NCI-H510A treated with DMSO at 0.1 percent for 48 hours (cell line): ENCODE measurements at places on chromosomes 5 and 9.

GRCh38 chr9:112378328-112379176, 1.4 kb upstream of the HSDL2 start:
- DNase-seq, result peak; percentile 46

DNA sequence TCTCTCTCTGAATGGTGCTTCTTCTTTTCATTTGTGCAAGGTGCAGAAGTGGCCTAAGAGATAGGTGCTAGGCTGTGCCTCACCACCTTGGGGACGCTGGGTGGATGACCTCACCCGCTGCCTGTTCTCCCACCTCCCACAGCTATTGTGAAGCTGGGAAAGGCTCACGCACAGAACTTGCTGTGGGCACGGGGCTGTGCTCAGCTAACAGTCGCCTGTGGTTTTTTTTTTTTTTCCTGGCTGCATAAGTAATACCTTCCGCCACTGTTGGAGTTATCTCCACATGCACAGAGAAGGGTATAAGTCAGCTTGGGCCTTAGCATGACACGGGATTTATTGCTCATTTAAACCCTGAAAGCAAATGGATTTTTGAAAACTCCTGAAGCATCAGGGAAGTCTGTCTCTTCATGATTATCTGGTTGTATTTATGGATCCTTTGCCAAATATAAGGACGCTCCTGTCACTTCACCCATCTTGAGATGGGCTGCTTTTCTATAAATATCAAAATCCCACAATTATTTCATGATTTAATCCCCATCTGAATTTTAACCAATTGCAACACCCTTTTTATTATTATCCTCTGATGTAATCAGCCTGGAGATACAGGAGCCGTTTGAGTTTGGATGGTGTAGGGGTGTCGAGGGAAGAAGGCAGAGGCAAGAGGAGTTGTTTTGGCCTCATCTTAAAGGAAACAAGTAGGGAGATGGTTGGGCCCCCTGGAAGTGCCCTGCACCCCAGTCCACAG, 9.0 kb downstream of the DBH start:
- no peak for DNase-seq

DNA sequence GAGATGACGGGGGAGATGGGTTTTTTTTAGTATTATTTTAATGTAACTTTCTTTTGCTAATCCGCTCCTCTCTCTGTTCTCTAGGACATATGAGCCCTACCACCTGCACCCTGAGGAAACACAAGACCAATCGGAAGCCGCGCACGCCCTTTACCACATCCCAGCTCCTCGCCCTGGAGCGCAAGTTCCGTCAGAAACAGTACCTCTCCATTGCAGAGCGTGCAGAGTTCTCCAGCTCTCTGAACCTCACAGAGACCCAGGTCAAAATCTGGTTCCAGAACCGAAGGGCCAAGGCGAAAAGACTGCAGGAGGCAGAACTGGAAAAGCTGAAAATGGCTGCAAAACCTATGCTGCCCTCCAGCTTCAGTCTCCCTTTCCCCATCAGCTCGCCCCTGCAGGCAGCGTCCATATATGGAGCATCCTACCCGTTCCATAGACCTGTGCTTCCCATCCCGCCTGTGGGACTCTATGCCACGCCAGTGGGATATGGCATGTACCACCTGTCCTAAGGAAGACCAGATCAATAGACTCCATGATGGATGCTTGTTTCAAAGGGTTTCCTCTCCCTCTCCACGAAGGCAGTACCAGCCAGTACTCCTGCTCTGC, 4.8 kb downstream of the MSX2 start:
- no peak for DNase-seq

- no peak for DNase-seq
Observed at GRCh38 chr5:76836585-76836984, 13.2 kb upstream of the S100Z start.

- peak; percentile 71 for DNase-seq
Observed at GRCh38 chr9:76756268-76756640, 8.0 kb upstream of the PCA3 start.

- peak; percentile 51 for DNase-seq
Observed at GRCh38 chr5:134289509-134290113, 63.7 kb upstream of the PPP2CA start.

DNA sequence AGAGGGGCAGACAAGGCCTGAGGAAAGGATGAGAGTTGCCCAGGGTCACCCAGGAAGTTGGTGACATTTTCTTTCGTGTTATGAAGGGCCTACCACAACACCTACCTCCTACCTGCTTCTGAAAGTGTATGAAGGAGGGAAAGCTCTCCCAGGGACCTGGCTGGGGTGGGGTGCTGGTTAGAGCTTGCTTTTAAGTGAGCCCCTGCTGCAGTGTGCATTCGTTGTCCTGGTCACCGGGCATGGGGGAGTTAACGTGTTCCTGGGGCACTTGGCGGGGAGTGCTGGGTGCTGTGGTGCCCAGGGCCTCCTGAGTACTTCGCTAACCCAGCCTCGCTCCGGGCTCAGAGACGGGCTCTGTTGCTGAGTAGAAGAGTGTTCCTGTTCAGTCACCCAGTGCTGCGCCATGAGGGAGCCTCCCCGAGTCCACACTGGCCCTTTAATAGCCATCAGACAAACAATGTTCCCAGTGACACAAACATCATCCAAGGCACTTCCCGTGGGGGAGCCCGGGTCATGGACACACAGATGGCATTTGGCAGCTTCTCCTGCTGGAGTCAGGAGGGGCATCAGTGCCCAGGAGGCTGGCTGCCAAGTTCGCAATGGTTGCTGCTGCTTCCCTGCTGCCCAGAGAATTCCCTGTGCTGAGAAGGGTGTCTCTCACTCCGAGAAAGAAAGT, 85.7 kb downstream of the AMBP start:
- no peak for DNase-seq

DNA sequence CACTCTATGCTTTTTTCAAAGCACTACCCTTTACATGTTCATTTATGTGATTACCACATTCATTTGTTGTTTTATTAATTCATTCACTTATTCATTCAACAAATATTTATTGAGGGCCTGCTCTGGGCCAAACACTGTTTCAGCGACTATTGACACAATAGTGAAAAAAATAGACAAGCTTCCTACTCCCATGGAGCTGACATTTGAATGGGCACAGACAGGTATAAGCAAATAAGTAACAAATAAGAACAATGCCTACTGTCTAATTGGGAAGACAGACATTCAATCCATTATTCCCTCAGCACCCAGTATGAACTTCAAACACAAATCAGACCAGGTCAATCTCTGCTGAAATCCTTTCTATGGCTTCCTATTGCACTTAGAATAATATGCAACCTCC, 156.9 kb upstream of the NR3C1 start:
- DNase-seq, result no peak

- DNase-seq, result no peak
Observed at GRCh38 chr5:87136096-87136495, 131.6 kb upstream of the RASA1 start.

GRCh38 chr9:115261656-115262081, 143.7 kb upstream of the TNC start:
- DNase-seq, result peak; percentile 8

DNA sequence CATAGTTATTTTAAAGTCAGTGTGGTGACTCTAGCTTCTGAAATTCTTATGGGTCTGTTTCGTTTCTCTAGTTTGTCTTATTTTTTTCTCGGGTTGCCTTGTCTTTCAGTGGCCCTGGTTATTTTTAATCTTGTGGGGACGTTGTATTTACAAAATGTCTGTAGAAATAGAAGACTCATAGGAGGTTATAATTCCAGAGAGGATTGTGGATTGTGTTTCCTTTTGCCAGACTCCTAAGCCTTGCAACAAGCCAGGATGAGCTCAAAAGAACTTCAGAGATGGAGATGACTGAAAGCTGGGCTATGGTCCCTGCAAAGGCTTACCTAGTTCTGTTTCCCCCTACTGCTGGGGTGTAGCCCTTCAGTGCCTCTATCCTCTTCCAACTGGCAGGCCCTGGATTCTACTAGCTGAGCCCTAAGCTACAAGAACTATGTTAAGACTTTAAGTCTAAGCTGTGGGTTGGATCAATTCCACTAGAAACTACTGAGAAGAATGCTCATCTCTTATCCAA, 32.2 kb upstream of the LECT2 start:
- DNase-seq, result no peak
